ENCODE measurements at places on chromosomes 7 and 10.

DNA sequence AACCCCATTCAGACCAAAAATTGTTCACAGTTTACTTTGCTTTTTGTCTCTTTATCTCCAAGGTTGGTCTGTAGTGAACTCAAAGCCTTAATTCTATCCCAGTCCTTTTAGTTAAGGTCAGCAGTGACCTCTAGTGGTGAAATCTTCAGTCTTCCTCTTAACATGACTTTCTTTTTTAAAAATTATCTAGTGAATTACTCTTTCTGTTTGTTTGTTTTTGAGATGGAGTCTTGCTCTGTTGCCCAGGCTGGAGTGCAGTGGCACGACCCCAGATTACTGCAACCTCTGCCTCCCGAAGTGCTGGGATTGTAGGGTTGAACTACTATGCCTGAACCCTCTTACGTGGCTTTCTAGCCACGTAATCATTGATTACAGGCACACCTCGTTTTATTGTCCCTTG, 25.0 kb downstream of the ZNF487 start:
- peak; percentile 68 for DNase-seq

- DNase-seq, result no peak
Observed at GRCh38 chr7:35617041-35617440, 77.9 kb downstream of the HERPUD2 start.

DNA sequence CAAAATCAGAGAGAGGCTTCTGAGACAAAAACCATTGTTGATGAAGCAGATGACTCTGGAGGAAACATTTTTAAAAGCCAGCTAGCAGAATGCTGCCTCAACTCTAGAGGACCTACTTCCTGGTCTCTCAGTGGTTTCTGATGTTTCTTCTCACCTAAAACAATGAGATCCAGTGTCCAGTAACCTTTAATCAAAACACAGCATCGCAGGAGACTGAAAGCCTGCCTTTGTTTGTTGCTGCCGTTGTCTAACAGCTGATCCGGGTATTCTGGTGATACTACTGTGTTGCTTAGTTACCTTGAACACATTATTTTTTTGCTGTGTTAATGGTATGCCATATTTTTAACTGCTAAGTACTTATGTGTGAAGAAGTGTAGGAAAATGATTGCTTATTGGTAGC, 70.9 kb downstream of the WIPF3 start:
- no peak for DNase-seq

GRCh38 chr7:28586736-28587135, 174.4 kb downstream of the CREB5 start:
- DNase-seq, result no peak

GRCh38 chr7:42478717-42479116, 241.7 kb upstream of the GLI3 start:
- DNase-seq, result no peak

DNA sequence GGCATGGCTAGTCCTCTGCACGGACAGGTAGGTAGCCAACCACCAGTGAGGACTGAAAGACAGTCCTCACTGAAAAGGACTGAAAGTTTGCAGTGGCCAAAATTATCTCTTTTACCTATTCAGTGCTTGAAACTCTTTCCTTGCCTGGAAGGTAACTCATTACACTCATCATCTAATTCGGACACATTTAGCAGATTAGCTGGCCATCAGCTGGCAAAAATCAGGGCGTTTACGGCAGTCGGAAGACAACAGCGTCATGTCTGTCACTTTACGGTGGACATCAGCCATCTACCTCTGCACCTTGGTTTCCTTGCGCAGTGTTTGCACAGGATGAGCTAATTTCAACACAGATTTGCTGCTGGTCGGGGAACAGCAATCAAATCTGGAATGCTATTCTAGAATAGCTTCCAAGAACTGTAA, 740 bp downstream of the ANXA7 start:
- DNase-seq, result no peak

DNA sequence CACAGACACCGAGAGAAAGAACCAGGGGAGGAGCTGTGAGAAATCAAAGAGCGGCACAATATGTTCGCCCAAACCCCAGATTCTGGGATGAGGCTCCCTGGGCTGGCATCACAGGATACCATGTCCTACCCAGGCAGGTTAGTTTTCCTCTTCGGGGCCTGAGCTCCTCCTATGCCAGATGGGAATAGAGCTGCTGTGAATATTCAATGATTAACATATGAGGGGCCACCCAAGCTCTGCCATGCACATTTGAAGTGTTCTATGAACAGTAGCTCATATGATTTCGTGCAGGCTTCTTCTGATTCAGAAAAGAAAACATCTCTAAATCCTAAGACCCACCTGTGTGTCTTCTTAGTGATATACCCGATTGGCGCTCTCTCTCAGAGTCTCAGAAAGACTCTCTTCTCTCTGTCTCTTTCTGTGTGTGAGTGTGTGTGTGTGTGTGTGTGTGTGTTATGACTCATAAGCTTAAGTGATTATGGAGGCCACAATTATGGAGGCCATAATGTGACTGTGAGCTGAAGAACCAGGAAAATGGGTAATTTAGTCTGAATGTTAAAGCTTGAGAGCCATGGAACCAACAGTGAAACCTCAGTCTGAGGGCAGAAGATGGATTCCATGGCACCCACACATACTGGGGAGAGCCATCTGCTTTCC, 220.5 kb downstream of the KLF6 start:
- no peak for DNase-seq

- no peak for DNase-seq
Observed at GRCh38 chr10:88045096-88045495, 181.7 kb downstream of the PTEN start.

DNA sequence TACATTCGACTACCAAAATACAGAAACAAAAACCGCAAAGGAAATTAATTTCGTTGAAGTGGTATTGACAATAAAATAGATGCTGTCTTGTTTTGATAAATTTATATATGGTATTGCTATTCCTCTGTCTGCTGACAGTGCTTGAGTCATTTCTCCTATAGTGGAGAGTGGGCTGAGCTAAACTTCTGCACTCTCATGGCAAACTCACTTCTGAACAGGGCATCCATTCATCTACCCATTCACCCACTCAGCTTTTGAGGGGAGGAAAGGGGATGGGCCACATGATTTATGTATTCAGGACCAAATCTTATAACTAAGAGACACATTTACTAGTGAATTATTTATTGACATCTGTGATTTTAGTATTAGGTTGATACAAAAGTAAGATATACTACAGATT, 137.6 kb upstream of the PLXNA4 start:
- no peak for DNase-seq

GRCh38 chr10:98309366-98310355, 41.7 kb upstream of the LOXL4 start:
- peak; percentile 67 for DNase-seq

DNA sequence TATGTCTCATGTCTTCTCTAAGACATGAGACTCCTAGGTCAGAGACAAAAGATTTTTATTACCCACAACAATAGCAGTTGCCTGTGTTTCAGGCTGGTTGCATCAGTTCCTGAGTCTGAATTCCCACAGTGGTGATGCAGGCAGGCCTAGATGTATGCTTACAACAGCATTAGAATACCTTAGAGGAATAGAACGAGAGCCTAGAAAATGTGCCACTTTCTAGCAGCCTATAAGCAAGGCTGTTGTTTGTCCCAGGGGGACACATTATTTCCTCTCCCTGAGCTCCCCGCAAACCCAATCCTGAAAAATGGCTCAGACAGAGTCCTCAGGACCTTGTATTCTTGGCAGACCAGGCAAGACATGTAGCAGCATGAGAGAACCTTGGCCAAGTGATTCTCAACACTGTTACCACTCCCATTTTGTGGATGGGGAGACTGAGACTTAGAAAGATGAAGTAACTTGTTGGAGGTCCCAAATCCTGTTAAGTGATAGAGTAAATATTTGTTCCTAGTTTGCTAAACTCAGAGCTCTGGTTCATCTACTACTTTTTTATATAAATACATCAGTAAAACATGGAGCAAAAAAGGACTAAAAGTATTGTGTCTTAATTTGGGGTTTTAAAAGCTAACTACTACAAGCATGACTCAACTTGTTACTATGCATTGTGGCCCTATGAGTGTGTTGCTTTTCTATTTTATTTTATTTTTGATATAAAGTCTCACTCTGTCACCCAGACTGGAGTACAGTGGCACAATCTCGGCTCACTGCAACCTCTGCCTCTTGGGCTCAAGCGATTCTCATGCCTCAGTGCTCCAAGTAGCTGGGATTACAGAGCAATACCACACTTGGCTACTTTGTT, 14.2 kb downstream of the VTI1A start:
- peak; percentile 27 for DNase-seq

DNA sequence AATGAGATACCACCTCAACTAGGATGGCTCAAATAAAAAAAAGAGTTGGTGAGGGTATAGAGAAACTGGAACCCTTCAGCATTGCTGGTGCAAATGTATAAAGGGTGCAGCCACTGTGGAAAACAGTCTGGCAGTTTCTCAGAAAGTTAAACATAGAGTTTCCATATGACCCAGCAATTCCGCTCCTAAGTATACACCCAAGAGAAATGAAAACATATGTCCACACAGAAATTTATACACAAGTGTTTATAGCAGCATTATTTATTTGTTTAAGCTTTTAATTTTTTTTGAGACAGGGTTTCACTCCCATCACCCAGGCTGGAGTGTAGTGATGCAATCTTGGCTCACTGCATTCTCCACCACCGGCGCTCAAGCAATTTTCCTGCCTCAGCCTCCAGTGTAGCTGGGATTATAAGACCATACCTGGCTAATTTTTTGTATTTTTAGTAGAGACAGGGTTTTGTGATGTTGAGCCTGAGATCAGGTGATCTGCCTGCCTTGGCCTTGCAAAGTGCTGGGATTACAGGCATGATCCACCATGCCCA, 118.2 kb upstream of the KIF5B start:
- no peak for DNase-seq

DNA sequence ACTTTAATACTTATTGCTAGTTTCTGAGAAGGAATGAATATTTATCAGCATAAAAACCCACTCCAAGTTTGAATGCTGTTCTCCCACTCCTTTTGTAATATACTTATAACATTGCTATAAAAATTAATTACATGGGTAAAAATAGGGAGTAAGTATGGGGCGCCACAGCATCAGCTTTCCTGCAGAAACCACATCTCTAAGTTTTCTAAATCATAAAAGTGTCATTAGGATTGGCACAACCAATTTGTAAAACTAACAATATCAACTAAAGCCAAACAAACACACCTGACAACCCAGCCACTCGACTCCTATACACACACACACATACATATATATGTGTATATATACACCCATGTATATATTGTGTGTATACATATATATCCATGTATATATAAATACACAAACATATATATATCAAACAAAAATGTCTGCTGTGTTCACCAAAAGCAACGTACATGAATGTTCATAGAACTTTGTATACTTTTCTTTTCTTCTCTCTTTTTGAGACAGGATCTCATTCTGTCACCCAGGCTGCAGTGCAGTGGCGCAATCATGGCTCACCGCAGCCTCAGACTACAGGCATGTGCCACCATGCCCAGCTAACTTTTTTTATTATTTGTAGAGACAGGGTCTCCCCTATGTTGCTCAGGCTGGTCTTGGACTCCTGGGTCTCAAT, 14.8 kb upstream of the LRRC17 start:
- no peak for DNase-seq

DNA sequence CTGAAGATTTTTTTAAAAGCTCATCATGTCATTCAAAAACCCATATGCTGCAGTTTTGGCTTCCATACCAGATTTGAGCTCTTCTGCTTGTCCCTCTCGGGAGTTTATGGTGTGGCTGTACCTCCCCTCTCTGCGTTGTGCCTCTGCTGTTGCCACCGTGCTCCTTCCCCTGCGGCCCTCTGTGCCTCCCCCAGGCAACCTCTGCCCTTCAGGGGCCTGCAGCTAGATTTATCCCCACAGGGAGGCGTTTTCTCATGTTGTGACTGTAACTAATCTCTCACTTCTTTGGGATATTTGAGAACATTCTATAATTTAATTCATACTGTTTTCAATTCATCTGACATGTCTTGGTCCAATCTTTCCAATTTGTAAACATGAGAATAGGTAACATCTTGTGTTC, 52.7 kb downstream of the TASOR2 start:
- no peak for DNase-seq

DNA sequence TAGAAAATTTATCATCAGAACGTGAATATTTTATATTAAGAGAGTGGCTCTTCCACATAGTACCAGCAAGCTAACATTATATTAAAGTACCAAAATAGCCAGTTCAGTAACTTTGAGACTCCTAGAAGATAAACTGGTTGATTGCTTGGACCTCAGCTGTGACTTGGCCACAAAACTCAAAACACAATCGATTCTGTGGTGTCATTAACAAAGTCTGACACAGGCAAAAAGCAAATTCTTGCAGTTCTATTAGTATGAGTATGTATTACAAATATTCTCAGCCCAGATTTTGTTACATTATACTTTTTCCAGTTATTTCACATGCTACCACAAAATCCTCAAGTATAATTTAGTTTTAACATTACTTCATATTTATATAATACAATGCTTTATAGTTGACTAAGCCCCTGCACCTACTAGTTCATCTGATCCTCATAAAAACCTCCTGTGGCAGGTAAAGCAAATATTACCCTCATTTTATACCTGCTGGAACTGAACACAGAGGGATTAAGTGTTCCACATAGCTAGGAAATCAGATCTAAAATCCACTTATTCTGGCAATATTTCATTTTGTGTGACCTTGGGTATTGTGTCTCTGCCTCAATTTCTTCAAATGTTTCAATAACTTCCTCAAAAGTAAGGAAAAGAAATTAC, 279.9 kb upstream of the MKLN1 start:
- DNase-seq, result no peak

DNA sequence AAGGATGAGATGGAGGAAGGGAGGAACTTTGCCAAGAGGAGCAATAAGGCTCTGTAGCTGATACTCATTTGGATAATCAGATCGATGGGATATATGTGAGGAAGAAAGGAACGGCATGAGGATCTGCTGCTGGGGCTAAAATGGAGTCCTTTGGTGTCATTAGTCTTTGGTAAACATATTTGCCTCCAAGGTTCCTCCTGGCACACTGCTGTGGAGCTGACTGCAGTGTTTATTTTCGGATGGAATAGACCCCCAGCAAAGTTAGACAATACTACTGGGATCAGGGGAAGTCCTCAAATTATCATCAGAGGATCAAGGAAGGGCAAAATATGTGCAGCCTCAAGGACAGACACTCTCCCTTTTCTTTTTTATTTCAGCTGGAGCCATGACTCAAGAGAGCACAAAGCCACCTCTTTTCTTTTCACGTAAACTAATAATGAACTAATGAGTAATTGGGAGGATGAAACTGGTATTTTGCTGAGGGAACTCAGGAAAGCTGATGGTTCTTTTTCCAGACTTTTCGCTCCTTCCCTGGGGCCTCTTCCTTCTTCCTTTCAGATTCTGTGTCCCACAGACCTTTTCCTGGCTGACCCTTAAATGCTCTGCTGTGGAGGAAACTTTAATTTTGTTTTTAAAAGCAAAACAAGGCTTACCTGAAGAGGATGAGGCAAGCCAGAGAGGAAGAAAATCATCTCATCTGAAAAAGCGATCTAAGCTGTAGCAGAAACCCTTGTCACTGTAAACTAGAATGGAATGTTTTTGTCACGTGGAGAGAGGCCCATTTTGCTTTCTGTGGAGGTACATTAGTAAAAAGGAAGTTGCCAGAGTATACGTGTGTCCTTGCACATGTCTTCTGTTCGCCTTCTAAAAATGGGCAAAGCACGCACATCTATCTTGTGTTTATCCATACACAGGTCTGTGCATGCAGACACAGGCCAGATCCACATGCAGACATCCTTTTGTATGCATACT, 33.3 kb downstream of the LRMDA start:
- DNase-seq, result no peak

- DNase-seq, result no peak
Observed at GRCh38 chr7:8710124-8710523, 276.7 kb downstream of the NXPH1 start.
